T follicular helper cell (primary cell): ENCODE measurements at places on chromosomes 12 and 14.

GRCh38 chr12:62301080-62301798 lies 41.0 kb downstream of the USP15 start:
- DNase-seq: no peak

DNA sequence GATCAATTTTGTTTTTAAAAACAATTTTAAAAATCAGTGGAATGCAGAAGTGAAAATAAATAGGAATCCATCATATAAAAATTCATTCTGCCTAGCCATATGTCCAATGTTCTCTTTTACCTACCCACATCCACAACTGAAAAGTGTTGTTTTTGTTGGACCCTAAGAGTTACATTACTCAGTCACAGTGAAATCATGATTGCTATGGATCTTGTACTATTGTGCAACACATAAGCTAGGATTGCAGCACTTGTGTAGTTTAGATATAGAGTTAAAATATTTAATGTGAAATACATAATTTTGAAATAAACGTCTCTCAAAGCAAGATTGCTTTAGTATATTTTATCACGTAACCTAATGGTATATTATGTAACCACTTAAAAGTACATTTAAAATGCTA lies 213.3 kb upstream of the CLEC14A start:
- DNase-seq: no peak

DNA sequence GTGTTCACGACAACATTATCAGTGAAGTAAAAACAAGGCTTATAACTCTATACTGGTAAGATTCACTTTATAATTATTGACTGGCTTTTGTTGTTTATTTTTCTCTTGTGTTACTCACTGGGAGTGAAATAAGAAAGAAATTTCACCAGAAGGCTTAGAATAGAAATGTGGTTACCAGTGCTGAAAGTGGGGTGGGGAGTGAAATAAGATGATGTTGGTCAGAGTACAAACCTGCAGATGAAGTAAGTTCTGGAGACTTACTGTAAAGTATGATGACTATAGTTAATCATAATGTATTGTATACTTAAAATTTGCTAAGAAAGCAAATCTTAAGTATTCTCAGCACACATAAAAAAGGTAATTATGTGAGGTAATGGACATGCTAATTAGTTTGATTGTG lies 198.4 kb downstream of the KLHL28 start:
- no peak for DNase-seq

- DNase-seq: no peak
Observed at GRCh38 chr14:95656634-95657033, 29.6 kb upstream of the TCL1B start.

GRCh38 chr12:85423947-85424346 lies 143.9 kb downstream of the ALX1 start:
- DNase-seq: no peak
